Stimulated activated CD4-positive, alpha-beta T cell treated with anti-CD3 and anti-CD28 coated beads, Interleukin-2, amount 100 ng/mL, for 4 hours (primary cell): ENCODE measurements at places on chromosomes 4 and X.

- DNase-seq: no peak
These were observed 2.1 kb downstream of the GSTCD start for GRCh38 chr4:105710678-105711077.

DNA sequence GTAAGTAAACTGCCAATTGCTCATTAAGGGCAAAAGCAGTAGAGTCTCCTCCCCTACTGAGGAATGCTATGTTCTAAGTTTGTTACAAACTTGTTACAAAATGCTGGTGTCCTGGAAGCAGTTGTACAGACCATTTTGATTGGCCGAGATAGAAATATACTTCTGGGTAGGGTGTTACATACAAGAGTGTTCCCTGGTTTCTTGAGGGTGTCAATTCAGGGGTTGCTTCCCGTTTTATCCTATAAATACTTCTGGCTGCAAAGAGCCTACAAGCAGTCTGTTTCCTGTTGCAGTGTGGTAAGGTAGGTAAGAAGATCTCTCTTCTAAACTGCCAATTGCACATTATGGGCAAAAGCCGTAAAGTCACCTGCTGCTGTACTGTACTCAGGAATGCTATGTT, 5.7 kb downstream of the TRPC5OS start:
- DNase-seq: no peak

GRCh38 chr4:138090918-138091676, 151.1 kb downstream of the SLC7A11 start:
- DNase-seq: no peak

GRCh38 chrX:87528487-87528886, 10.9 kb downstream of the KLHL4 start:
- DNase-seq: no peak

DNA sequence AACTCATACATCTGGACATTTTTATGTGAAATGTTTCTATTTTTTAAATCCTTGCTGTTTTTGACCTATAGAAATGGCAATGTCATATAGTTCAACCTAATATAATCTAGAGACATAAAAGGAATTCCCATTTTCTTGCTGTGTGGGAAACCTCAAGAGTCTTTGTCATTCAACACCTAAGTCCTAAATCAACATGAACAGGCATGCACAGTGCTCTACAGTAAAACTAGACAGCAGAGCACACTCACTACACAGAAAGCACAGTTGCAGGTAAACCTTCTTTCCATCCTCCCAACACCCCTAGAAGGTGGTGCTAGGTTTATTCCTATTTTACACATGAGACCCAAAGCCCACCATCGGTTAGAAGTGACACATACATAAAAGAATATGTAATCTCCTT, 79.1 kb upstream of the C1QTNF7 start:
- no peak for DNase-seq

- DNase-seq: no peak
These were observed 51.4 kb downstream of the NALF2 start for GRCh38 chrX:69555481-69556041.

GRCh38 chrX:118039591-118039990, 77.0 kb downstream of the KLHL13 start:
- DNase-seq: no peak

DNA sequence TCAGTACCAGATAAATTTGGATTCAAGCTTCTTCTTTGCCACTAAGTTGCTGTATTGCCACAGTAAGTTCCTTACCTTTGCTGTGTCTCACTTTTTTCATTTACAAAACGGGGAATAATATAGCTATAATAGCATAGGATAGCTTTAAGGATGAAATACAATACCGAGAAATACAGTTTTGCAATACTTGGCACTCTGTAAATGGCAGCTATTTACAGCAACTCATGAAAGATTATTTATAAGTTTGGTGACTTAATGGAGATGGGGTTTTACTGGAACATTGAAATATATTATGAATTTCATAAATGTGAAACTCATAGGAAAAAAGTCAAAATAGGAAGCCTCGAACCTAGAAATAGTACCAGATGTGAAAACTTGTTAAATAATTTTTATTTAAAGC, 27.6 kb downstream of the ANXA10 start:
- DNase-seq: no peak
